ENCODE measurements at places on chromosomes 2 and 18.

DNA sequence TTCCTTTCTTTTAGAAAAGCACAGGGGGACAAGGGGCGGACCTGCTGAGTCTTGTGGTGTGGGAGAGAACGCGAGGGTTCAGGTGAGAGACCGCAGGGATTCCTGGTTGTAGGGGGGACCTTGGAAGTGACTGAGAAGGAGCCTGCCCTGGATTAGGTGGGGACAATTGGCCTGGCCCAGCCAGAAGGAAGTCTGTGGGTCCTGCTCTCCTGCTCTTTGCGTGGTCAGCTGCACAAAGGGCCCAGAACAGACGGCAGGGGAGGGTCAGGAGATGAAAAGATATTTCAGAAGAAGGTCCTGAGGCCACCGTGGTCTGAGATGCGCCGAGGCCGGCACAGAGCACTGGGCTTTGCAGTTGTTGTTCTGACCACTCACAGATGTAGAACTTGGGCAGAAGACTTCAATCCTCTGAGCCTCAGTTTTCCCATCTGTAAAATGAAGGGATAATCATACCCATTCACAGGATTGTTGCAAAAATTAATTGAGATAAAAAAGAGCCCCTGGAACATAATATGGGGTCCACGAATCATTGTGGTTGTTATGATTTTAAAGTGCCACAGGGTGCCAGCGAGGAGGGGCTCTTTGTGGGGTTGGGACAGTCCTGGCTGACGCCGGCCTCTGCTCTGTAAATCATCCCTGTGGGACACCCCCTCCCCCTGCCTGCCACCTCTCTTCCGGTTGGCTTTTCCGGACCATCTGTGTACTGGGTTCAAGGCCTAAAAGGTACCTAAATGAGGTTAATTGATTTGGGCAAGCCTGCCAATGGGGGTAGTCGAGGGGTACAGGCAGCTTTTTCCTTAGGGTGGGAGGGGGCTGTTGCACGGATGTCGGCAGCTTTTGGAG, 1.8 kb downstream of the LPIN1 start:
- DNase-seq = peak; percentile 49

DNA sequence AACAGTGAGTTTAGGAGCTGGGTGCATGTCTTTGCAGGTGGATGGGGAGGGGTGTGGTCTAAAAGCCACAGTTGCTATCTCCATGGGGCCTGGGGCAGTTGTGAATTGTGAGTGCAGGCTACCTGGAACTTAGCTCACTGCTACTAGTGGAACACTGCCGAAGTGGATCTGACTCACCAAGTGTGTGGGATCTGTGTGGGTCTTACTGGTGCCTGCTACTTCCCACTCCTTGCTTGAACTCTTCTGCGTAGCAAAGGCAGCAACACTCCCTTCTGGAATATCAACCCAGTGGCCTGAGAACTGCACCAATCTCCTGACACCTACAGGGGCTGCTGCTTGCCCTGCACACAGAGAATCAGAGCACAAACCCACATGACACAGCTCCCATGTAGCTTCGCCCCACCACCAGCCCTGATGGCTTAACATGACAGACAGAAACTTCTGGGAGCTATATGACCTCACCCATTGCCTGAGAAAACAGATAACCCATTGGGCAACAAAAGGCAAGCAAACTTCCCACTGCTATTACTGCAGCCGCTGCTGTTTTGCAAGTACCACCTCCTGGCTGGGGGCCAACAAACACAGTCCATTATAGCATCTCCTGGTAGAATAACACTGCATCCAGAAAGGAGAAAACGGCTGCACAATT, 455.1 kb upstream of the DDX18 start:
- DNase-seq = no peak

GRCh38 chr2:135510577-135510976, 20.4 kb downstream of the ZRANB3 start:
- no peak for DNase-seq

DNA sequence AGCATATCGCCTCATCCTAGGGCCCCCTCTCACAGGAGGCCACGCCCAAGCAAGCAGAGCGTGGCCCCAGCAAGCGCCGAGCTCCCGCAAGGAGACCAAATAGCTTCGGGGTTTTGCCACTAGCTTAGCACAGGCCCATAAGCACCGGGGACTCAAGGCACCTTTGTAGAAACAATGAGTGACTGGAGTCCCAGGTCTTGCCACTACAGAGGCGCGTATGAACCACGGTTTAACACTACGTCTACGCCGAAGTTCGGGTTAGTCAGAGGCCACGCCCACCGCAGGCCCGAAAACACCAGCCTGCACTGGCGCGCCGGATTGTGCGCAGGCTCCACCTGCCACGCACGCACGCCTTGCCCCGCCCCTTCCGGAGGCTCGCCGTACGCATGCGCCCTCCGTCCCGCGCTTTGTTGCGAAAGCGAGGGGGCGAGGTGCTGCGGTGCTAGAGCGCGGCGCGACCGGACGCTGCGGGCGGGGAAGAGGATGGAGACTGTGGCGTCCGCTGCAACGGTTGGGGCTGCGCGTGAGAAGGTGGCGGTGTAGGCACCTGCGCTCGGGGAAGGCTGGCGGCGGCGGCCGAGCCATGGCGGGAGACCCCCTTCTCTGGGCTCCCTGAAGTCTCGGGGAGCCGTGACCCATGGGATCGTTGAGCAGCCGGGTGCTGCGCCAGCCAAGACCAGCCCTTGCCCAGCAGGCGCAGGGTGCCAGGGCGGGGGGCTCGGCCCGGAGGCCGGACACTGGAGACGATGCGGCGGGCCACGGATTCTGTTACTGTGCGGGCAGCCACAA, at the start of gene GMCL1:
TSS of gene GMCL1 (plus strand) at position 405 of the 789 bp plus-strand sequence. CDS start at position 638, 233 bp downstream.
- DNase-seq = peak; percentile 100

GRCh38 chr2:12289120-12289802, 427.5 kb upstream of the TRIB2 start:
- DNase-seq = no peak

- no peak for DNase-seq
Observed at GRCh38 chr18:29465526-29465925, 1288.6 kb upstream of the CDH2 start.

- no peak for DNase-seq
Observed at GRCh38 chr2:235462415-235462790, 31.4 kb upstream of the AGAP1 start.

DNA sequence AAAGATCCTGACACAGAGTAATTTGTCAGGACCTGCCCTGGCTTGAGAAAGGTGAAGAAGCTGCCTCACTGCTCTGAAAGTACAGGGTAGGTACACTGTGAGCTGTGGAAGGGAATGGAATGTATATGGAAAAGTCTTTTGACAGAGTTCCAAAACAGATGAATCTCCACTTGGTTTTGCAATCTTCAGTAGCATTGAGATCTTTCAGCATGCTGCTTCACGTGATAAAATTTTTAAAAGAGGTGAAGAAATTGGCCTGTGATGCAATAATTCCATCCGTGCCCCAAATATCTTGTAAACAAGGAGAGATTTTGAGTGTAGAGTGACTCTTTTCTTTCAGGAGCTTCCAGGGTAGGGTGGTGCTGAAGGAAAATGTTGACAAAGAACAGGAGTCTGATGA, 123.1 kb downstream of the OSR1 start:
- DNase-seq = no peak

DNA sequence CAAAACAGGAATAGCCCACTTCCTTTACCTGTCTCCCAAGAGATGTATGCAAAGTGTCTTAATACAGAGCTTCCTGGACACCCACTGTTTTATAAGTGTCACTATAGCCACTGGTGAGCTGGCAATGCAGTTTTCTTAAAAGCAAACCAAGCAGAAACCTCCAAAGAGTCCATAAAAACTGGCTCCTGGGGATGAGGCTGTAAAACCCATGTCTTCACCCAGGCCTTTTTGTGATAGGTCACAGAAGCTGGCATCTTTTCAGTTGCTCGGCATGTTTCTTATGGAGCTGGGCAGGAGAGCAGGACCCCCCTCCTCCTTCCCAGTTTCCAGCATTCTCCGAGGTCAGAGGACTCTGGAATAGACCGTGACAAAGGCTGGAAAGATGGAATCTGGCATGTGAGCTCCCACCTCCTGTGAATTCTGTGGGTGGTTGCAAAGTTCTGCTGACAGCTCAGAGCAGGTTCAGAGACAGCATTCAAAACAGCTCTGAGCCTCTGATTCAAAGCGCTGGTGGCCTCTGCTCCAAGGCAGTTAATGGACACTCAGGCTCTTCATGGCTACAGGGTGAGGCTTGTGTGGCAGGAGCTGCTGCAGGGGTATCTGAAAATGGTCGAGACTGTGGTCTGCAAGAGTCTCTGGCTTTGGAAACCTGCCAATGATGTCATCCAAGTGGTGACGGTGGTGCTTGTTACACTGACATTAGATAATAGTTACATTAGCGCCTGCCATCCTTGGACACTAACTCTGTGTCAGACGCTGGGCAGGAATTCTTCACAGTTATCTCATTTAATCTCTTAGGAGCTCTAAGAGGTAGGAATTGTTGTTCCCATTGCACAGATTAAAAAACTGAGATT, 283.4 kb downstream of the CLIP4 start:
- no peak for DNase-seq

Data from stimulated activated naive CD8-positive, alpha-beta T cell treated with anti-CD3 and anti-CD28 coated beads, Interleukin-15, Interleukin-2, amounts not matched to agents 100 U/mL and 50 U/mL, for 24 hours (primary cell).